ENCODE measurements at places on chromosomes 7 and 10.
A peak's percentile ranks its signal among the peaks of the same experiment; 100 is the strongest.

DNA sequence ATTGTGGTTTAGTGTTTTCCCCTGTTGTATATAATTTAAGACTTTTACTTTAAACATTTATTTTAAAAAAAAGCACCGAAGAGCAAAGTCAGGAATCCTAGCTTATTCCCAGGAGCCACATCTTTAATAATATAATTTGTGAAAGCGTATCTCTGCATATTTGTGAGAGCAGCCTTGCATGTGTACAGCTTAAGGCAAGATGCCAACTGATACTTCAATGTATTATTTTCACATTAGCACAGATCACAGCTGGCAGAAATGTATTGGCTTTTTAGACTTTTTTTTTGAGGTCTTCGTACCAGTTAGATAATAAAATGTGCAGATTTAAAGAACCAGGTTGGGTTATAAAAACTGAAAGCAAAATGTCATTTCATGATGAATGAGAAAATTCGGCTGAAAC, 845.7 kb upstream of the POT1 start:
- no peak for DNase-seq

DNA sequence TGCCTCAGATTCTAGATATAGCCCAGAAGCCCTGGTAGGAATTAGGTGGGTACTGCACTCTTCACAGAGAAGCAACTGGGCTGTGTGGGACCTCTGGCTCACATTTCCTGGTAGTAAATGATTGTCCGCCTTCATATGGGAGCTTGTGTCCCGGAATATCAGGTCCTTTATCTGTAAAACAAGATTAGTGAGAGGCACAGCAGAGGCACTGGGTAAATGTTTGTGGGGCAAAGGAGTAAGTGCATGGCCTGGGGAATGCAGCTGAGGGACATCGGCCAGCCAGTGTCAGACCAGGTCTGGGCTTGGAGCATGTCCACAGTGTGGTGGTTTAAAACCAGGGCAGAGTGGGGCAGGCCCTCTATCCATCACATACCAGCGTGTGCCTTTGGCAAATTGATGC, 323.3 kb upstream of the ZMIZ1 start:
- DNase-seq: no peak

DNA sequence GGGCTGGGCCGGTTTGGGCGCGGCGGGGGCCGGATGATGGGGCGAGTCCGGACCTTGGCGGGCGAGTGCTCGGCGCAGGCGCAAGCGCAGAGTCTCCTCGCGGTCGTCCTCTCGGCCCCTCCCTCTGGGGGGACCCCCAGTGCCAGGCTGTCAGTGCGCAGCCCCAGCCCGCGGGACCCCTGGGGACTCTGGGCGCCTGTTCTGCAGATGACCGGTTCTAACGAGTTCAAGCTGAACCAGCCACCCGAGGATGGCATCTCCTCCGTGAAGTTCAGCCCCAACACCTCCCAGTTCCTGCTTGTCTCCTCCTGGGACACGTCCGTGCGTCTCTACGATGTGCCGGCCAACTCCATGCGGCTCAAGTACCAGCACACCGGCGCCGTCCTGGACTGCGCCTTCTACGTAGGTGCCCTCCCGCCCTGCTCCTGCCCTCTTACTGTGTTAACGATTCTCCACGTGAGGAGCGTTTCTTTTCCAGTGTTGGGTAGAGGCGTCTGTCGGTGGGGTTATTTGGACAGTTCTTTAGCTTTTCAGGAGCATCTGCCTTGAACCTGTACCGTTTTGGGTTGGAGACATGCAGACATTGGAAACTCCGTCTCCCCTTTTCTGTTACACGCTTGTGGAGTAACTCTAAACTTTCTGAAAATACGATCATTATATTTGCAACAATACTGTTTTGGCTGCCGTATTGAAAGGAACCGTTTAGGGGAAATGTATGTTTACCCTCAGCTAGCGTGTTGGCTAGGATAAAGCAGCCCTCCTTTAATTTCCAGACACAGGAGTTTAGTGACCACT, 706 bp downstream of the BUB3 start:
- peak; percentile 63 for DNase-seq

- DNase-seq: no peak
Measured at GRCh38 chr10:128992770-128993169, 474.3 kb upstream of the MGMT start.

DNA sequence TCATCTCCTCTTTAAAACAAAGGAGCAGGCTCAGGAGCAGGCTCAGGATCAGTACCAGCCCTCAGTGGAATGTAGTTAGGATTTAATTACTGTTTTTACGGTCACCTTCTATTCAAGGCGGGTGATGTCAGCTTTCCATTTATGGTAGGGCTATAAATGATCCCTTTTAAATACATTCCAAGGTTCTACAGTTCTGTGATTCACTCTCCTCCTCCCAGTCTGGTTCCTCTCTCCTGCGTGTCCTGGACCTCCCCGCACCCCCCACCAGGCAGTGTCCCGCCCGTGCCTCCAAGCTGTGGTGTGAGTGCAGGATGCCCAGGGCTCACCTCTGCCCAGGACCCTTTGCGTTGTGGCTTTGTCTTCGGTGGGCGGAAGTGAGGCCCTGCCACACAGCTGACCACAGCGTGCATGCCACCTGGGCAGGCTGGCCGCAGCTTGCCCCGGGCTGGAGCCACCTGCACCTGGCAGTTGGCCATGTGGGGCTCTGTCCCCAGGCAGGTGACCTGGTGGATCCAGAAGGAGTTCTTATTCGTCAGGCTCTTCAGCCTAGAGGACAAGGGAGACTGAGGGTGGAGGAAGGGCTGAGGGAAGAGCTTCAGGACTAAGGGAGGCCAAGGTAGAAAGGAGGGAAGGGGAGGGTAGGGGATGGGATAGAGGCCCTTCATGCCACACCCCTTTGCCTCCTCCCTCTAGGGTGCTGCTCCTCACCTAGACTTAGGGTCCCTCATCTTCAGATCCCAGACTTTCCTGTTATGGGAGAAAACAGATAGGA, 9.1 kb downstream of the LOXL4 start:
- DNase-seq: peak; percentile 78

- peak; percentile 49 for DNase-seq
Measured at GRCh38 chr7:80095545-80095944, 39.1 kb upstream of the GNAI1 start.

DNA sequence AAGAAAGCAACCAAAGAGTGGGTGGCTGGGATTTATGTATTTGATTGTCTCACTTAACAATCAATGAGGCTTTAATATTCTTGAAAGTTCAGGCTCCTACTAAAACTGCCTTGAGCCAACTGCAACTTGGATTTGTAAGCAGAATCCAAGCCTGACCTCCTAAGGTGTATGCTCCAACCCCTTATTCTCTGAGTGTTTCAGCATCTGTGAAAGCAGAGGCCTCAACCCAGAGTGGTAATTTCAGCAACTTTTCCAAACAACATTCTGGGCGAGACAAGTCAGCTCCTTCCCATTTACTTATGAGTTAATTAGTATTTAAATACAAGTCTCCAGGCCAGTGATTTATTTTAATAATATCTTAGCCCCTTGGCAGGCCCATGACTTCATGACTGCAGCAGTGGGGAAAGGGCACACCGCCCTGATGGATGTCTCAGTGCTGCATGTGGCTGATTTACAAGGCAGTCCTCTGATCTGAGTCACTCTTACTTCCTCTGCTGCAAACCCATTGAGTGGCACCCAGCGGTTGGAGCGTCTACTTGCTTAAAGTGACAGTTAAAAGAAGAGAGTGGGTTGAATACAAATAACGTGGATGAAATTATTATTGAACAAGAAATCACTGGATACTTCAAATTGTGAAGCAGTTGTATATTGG, 209.1 kb downstream of the TRIL start:
- DNase-seq: peak; percentile 74

GRCh38 chr7:86933295-86933845, 126.1 kb downstream of the ELAPOR2 start:
- DNase-seq: no peak

- DNase-seq: no peak
Measured at GRCh38 chr10:102646610-102647442, 2.5 kb downstream of the TRIM8 start.

DNA sequence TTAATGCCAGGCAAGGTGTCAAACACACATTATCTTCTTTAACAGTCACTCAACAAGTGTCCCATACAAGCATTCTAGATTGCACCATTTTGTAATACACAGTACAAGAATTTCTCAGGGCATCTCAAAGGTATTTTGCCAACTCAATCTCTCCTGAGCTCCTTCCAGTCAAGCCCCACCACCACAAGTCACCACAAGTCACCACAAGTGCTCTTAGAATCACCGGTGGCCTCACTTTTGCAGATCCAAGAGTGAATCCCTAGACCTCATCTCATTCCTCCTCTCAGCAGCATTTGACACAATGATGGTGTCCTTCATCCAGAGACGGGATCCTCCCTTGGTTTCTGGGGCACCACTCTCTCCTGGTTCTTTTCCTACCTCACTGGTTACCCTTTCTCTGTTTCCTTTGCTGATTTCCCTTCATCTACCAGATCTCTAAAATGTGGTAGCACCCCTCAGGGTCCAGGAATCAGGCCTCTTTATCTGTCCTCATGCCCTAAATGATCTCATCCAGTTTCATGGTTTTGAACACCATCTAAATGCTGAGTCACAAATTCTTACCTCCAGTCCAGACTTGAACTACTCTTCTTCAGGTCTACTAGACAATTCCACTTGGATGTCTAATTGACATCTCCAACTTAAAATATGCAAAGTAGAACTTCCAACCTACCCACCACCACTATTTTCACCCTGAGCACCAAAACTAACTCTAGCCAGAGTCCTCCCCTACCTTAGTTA, 26.9 kb downstream of the VPS41 start:
- no peak for DNase-seq

DNA sequence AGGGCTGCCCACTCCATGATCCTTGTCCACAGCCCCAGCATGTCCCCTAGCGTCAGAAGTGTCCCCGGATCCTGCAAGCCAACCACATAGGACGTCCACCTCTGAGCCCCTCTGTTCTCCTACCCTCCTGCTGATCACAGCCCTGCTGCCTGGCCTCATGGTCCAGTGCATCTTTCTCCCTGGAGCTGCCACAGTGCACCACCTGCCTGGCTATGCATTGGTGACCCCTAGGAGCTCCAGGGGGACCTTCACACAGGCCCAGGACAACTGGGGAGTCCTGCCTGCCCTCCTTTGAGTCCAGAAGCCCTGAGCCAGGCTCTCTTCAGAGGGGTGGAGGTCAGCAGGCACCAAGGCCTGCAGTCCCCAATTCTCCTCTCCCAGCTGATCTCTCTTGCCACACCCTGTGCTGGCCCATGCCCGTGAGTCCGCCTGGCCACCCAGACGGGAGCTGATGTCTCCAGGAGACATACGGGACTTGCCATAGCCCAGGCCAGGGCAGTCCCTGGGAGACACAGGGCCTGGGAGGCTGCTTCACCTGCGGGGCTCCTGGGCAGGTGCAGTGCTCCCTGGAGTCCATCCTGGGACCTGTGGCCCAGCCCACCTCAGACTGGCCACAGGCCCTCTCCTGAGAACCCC, 77.4 kb upstream of the RET start:
- no peak for DNase-seq

DNA sequence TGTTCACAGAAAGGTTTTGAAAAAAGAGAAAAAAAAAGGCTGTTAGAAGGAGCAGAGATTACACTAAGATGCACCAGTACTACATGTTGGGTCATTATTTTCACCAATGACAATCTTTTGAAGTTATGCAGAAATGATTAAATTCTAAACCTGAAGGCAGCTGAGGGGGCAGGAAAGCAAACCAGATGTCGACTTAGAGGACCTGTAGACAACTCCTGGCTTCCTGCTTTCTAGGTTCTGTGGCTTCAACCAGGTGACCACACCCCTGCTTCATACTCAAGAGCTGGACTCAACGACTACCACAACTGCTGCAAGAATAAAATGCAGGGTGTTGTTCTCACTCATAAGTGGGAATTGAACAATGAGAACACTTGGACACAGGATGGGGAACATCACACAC, 30.0 kb downstream of the MYOF start:
- peak; percentile 40 for DNase-seq

- peak; percentile 32 for DNase-seq
Measured at GRCh38 chr7:21426286-21427181, 1.3 kb upstream of the SP4 start.

- DNase-seq: no peak
Measured at GRCh38 chr7:30721211-30721610, 30.7 kb upstream of the INMT start.

GRCh38 chr10:6072215-6072934, 10.2 kb upstream of the IL2RA start:
- no peak for DNase-seq

- DNase-seq: peak; percentile 76
Measured at GRCh38 chr10:84429926-84430520, 101.6 kb downstream of the CCSER2 start.

DNA sequence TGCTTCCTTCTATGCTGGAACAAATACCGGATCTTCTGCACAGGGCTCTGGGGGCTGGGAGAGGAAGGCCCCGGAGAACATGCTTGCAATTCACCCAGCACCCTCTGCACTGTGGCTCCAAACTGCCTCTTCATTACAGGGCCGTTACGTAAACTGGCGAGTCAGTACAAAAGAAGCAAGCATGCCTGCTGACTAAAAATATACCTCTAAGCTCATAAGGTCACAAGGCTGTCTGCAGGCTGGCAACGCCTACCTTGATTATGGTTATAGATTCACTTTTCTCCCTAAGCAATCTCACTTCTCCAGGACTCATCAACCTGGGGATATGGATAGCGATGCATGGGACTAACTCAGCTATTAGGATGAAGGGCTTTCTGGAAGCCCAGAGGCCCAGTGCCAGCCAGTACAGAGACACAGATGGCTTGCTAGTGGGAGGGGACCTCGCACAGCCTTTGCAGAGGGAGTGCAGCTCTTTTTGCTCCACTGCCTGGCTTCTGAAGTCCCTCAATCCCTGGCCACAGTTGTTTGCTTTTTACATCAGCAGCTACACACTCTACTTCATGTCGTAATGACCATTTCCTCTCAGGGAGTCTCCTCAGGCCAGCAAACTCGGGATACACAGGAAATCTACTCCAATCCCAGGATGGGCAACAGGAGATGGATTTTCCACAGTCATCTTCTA, 96.1 kb downstream of the SH3PXD2A start:
- no peak for DNase-seq

DNA sequence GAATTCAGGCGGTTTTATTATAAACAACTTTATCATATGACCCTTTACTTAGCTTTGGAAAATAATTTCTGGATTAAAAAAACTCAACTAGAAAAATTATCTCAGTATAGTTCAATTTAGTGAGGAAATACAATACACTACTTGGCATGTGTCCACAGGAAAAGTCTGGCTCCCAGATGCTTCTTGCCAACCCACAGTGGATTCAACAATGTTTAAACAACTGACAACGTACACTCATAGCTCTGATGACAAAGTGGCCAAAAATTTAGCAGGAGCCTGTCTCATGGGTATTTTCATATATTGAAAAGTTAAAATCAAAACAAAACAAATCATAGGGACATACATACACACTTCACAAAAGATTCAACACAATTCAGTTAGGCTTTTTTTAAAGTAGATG, 158.8 kb downstream of the SKAP2 start:
- DNase-seq: no peak

DNA sequence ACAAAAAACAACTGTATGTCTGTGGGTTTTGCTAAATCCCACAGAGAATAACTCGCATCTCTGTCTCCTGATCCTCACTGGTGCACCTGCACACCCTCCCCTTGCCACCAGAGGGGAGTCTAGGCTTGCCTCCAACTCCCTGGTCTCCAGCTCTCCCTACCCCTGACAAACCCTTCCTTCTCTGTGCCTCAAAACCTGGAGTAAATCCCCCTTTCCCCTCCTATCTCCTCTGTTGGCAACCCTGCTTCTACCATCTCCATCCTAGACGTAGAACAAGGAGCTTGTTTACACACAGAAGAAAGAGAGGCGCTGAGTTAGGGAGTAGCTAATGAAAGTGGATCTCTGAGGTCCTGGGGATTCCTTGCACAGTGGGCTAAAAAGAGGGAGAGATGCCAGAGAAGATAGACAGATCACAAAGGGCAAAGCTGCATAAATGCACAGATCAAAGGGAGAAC, 6.0 kb downstream of the MBLAC1 start:
- DNase-seq: peak; percentile 91

GRCh38 chr7:82444220-82444909, 788 bp upstream of the CACNA2D1 start:
- peak; percentile 85 for DNase-seq
